ENCODE measurements at places on chromosomes 5 and 9.

- no peak for DNase-seq
These were observed 544.3 kb upstream of the ARRDC3 start for GRCh38 chr5:91927439-91927838.

DNA sequence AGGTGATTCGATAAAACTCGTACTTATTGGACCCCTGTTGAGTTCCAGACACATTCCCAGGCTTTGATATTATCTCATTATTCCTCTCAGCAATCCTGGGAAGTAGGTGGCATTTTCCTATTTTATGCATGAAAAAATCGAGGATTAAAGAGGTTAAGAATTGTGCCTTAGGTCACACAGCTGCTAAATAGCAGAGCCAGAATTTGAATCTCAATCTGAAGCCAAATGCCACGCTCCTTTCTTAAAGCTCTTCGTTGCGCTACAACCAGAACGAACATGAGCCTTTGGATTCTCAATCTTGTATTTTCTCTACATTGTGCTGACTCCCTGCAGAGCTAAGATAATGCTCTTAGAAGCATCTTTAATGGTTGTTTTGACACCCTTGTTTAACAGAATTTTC lies 527.8 kb upstream of the TLE4 start:
- DNase-seq = no peak

DNA sequence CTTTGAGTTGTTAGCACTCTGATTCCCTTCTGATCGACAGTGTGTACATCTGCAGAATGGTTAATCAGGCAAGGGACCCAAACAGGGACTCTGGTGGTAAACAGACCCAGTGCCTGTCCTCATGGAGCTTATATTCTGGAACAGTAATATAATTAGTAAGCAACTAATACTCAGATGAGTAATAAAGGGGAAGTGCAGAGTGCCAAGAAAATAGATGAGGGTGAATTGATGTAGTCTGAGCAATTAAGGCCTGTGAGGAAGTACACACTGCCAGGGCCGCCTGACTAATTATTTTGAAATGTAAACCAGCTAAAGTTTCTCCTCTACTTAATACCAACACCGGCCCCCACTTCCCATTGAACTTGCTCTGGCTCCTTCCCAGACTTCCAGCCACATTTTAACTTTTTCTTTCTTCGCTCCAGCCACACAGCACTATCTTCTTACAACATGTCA lies 4.2 kb downstream of the DHX29 start:
- DNase-seq = no peak

GRCh38 chr5:101532430-101532829 lies 629.3 kb upstream of the ST8SIA4 start:
- DNase-seq = no peak

- DNase-seq = no peak
These were observed 57.9 kb upstream of the SIMC1 start for GRCh38 chr5:176180339-176180738.

- DNase-seq = no peak
These were observed 103.9 kb downstream of the ST8SIA4 start for GRCh38 chr5:100799166-100799565.

- no peak for DNase-seq
These were observed 25.0 kb downstream of the TNFSF8 start for GRCh38 chr9:114905170-114905940.

GRCh38 chr5:119393746-119394145 lies 37.9 kb downstream of the TNFAIP8 start:
- no peak for DNase-seq

DNA sequence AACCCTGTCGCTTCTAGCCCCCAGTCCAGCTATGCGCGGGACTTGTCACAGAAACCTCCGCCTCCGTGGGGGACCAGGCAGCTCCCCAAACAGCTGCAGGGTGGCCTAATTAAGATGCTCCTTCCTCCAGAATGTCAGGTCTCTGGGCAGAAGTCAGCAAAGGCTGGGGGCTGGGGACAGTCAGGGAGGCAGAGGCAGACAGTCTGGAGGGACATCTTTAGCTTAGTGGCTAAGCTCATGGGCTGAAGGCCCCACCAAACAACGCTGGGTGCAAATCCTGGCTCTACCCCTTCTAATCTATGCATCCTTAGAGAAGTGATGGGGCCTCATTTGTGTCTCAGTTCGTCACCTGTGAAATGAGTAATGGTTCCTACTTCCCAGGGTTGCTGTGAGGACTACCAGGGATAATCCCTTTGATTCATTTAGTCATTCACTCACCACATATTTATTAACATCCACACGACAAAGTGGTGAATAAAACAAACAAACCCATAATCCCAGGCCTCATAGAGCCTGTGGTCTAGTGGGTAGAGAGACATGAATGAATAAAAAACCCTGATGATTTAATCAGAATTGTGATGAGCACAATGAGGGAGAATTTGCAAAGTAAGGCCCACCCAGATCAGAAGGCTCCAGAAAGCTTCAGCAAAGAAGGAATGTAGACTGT lies 20.2 kb upstream of the MED27 start:
- DNase-seq = no peak

GRCh38 chr5:163912046-163912445 lies 406.6 kb downstream of the MAT2B start:
- no peak for DNase-seq

GRCh38 chr9:36399980-36400331 lies at the start of gene RNF38:
Gene RNF38, minus strand, starts transcription at chr9:36400269. Its CDS starts 161 bp downstream, at chr9:36400108.
- DNase-seq = no peak
